ENCODE measurements at places on chromosomes 3 and 15. TPM values are rescaled to one million over a fixed set of nuclear protein-coding genes. Genes with fewer than 3 reads are reported as not detected.
A peak's percentile ranks its signal among the peaks of the same experiment; 100 is the strongest.

DNA sequence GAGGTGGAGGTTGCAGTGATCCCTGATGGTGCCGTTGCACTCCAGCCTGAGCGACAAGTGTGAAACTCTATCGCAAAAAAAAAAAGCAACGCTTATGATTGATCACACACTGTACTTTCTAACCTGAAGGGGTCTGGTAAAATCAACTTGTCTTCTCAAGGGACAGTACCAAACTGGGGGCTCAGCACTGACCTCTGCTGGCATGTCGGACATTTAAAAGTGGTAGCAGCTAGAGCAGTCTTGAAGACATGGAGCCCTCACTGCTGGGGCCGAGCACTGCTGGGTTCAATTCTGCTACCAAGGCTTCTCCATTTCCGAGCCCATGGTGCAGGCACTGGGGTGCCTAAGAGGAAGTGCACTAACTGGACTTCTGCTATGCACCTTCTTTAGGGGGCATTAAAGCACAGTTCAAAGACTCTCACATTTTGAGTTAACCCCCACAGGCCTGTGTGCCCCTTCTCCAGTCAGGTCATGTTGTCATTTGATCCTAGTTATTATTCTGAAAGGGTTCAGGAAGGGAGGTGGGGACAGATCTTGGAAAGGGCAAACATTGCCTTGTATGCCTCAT, 26.4 kb upstream of the LAMP3 start:
- H3K4me1 ChIP-seq: peaks cover 16% of the 10 kb centered on the region
- H3K4me3 ChIP-seq: no peak overlapping the region
- H3K27ac ChIP-seq: no peak overlapping the region
- DNase-seq: peak; percentile 64
- H3K27me3 ChIP-seq: no peaks in the 10 kb centered on the region
- no peaks in the 10 kb centered on the region for H3K36me3 ChIP-seq

DNA sequence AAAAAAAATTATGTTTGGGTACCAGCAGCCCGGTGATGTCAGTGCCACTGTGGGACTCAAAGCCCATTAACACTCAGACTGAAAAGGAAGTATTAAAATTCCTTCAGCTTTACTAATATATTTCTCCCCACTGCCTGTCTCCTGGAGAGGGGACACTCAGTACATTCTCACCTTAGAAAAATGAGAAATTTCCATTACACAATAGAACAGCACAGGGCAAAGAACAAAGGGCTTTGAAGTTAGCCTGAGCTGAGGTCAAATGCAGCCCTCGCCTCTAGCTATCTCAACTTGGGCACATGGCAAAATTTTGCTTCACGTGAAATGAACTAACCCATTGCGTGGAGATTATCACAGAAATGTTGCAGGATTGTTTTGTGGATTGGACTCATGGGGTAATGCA, 80.8 kb downstream of the RARB start:
- H3K36me3 ChIP-seq: no peaks in the 10 kb centered on the region
- peaks cover 4% of the 10 kb centered on the region for H3K4me1 ChIP-seq
- H3K4me3 ChIP-seq: no peak overlapping the region
- peak overlapping the region; percentile 18 for H3K27ac ChIP-seq
- H3K27me3 ChIP-seq: no peaks in the 10 kb centered on the region
- DNase-seq: no peak

- peaks cover 12% of the 10 kb centered on the region for H3K4me1 ChIP-seq
- no peak for DNase-seq
- H3K36me3 ChIP-seq: no peaks in the 10 kb centered on the region
- no peak overlapping the region for H3K27ac ChIP-seq
These were observed 60.0 kb upstream of the HES1 start for GRCh38 chr3:194075802-194076460.

LEKR1 gene
- 5.8 TPM for total RNA-seq

DNA sequence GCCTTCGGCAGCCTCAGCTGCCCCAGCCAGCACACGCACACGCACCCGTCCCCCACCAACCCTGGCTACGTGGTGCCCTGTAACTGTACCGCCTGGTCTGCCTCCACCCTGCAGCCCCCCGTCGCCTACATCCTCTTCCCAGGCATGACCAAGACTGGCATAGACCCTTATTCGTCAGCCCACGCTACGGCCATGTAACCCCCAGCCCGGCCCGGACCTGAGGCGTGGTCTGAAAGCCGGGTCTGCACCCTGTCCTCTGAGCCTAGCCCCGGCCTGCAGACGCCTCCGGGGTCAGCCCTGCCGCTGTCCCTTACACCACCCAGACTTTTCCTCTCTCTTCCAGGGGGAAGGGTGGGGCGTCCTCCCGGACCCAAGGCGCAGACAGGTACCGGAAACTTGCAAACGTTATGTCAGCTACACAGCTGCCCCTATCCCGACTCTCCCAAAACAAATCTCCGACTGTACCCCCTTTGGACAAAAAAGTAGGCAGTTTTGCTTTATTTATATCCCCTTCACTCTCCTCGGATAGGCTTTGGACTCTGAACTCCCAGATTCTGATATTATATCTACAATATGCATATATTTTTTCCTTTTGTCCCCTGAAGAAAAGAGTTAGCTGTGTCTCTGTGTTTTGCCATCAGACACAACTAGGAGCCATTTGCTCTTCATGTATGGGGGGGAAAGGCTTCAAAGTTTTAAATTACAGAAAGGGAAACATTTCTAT, 1.4 kb downstream of the SOX14 start:
- H3K27me3 ChIP-seq: peaks cover 100% of the 10 kb centered on the region
- H3K27ac ChIP-seq: no peak overlapping the region
- no peak for DNase-seq
- H3K4me1 ChIP-seq: peaks cover 40% of the 10 kb centered on the region
- H3K4me3 ChIP-seq: no peak overlapping the region
- H3K36me3 ChIP-seq: no peaks in the 10 kb centered on the region

DNA sequence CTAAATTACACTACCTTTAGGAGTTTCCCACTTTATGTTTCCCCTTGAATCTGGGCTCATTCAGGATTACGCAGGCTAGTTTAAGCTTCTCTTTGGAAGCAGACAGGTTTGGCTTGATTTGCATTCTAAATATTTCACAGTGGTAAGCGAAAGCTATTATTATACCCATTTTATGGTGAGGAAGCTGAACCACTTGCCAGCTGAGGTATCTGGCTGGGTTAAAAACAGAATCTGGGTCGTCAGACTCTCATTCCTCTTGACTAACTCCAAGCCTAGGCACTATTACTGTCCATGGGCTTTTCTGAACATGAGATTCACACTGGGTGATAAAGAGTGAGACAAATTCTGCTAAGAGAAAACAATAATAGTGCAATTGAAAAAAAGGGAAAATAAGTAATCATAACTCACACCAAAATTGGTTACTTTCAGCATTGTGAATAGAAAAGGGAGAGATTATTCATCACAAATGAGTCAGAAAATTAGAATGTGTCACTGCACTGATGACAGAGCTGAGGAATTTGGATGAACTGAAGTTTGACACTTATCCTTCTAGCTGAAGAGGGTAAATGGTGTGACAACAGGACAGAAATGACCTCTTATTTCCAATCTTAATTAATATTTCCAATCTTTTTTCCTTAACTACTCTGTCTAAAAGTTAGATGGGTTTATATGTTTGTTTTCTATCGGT, 211.3 kb downstream of the TIGIT start:
- no peaks in the 10 kb centered on the region for H3K36me3 ChIP-seq
- H3K4me3 ChIP-seq: no peak overlapping the region
- no peaks in the 10 kb centered on the region for H3K4me1 ChIP-seq
- no peak for DNase-seq
- no peaks in the 10 kb centered on the region for H3K27me3 ChIP-seq
- no peak overlapping the region for H3K27ac ChIP-seq

GRCh38 chr3:105877336-105877910, 8.6 kb upstream of the CBLB start:
- H3K27ac ChIP-seq: no peak overlapping the region
- no peak overlapping the region for H3K4me3 ChIP-seq
- no peaks in the 10 kb centered on the region for H3K4me1 ChIP-seq
- no peak for DNase-seq

DNA sequence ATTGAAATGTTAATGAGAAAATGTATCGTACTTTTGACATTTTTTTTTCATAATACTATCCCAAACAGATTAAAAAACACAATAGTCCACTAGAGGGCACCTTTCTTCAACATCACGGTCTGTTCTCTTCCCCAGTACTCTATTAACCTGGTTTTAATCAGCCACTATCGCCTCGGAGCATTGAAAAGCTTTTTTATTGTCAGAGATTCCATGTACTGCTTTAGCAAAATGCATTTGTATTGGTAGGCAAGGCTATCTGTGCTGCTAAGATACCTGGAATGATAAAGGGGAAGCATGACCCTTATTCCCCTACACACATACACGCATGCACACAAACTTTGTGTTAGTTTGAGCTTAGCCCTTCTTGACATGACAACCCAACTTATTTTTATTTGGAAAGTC, 160.1 kb upstream of the IL12A start:
- H3K4me3 ChIP-seq: no peak overlapping the region
- H3K27me3 ChIP-seq: no peaks in the 10 kb centered on the region
- peaks cover 33% of the 10 kb centered on the region for H3K4me1 ChIP-seq
- no peak overlapping the region for H3K27ac ChIP-seq

DNA sequence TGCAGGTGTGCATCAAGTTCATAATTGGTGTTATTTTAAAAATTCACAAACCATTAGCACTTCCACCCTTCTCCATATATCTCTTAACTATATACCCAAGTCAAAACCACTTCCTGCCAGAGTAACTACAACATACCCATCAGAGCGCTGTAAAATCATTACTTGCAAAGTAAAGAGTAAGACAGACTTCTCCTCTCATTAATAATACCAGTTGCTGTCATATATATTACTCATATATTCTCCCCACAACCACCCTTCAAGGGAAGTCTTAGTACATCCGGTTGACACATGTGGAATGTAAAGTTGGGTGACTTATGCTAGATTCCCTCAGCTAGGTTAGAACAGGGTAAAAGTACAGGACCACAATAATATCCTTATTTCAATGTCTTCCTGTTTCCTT, 5.6 kb downstream of the TERC start:
- no peak for DNase-seq
- no peak overlapping the region for H3K27ac ChIP-seq
- no peaks in the 10 kb centered on the region for H3K4me1 ChIP-seq

DNA sequence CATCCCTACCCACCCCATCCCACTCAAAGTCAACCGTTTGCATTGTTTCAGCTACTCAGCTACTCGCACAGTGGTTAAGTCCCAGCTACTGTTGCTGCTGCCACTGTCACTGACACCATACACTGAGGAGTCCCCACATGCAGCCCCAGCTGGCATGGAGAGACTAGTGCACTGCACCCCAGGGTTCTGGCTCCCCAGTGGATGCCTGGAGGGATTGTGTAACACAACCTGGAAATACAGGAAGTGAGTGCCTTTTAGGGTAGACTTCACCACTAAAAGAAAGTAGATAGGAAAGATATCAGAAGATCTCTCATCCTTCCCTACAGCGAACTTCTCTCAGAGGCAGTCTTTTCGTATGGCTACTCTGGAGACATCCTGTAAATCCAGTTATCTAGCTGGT, 169.2 kb upstream of the STRIT1 start:
- no peaks in the 10 kb centered on the region for H3K27me3 ChIP-seq
- H3K36me3 ChIP-seq: no peaks in the 10 kb centered on the region
- DNase-seq: no peak
- H3K27ac ChIP-seq: no peak overlapping the region

DNA sequence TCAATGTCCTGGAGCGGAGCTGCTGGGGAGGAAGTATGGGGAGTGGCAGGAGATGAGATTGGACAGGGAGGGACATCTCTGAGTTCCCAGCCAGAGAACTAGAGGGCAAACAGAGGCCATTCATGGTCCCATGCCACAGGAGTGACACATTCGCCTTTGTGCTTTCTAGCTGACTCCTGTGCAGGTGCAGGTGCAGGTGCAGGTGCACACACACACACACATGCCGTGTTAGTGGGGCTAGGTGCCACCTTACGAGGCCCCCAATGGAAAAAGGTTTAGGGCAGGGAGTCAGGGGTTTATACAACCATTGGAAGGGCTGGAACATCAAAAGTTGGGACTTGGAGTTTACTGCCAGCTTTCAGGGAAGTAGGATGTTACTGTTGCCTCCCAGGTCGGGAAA, 52.0 kb downstream of the TPRA1 start:
- H3K36me3 ChIP-seq: no peaks in the 10 kb centered on the region
- peaks cover 10% of the 10 kb centered on the region for H3K4me1 ChIP-seq
- H3K27me3 ChIP-seq: no peaks in the 10 kb centered on the region
- no peak for DNase-seq

- no peaks in the 10 kb centered on the region for H3K36me3 ChIP-seq
- H3K27me3 ChIP-seq: no peaks in the 10 kb centered on the region
- no peak overlapping the region for H3K27ac ChIP-seq
- DNase-seq: no peak
- no peak overlapping the region for H3K4me3 ChIP-seq
These were observed 13.3 kb downstream of the RARB start for GRCh38 chr3:25441234-25441856.

DNA sequence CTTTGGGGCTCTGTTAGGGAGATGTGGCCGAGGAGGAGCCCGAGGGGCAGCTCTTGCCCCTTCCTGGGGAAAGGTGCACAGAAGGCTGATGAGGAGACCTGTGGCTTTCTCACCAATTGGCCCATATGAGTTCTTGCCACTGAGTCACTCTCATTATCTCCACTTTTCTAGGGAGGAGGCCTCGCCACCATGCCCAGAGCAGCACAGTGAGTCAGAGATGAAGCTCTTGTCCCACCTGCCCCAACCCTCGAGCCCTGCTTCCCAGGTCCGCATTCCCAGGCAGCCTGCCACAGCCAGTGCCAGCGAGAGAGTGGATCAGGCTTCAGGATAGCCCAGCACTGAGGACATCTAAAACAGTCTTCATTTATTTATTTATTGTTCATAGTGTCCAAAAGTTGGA, 53.5 kb downstream of the AMOTL2 start:
- no peak for DNase-seq
- H3K4me3 ChIP-seq: no peak overlapping the region
- no peaks in the 10 kb centered on the region for H3K36me3 ChIP-seq
- H3K27ac ChIP-seq: no peak overlapping the region

DNA sequence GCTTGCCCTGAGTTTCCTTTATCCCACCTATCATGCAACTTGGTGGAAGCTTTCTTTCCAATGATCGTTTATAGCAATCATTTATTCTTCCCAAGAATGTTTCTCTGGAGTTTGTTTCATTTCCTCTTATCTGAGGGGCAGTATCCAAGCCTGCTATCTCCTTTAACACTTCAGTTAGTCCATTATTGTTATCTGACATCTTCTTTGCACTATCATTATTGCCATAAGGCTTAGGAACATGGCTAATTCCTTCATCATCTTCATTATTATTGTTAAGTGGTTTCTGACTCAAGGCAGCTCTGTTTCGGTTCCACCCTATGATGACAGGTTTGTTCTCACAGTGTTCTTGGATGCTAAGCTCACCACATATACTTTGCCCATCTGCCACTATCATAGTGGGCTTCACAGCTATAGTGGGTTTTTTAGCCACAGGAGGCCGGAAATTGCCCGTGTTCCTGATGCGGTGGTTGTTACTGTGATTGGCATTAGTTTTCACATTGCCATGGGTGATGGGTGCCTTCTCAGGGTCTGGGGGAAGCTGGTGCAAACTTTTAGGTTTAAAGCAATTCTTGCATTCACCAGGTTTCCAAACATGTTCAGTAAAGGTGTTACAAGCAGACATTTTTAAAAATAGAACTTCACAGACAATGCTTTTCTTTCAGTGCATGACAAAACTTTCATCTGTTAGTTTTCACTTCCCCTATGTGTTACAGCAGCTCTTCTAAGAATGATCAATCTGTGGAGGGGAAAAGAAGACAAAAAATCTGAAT, 110.6 kb upstream of the TSPAN3 start:
- H3K4me3 ChIP-seq: no peak overlapping the region
- peaks cover 22% of the 10 kb centered on the region for H3K36me3 ChIP-seq
- H3K27ac ChIP-seq: no peak overlapping the region

GRCh38 chr15:75091814-75092213, 68.4 kb downstream of the PPCDC start:
- H3K4me1 ChIP-seq: peaks cover 9% of the 10 kb centered on the region
- H3K27ac ChIP-seq: no peak overlapping the region
- H3K27me3 ChIP-seq: no peaks in the 10 kb centered on the region
- H3K36me3 ChIP-seq: no peaks in the 10 kb centered on the region
